Common myeloid progenitor, CD34-positive (primary cell): ENCODE measurements at places on chromosomes 11 and 22.

DNA sequence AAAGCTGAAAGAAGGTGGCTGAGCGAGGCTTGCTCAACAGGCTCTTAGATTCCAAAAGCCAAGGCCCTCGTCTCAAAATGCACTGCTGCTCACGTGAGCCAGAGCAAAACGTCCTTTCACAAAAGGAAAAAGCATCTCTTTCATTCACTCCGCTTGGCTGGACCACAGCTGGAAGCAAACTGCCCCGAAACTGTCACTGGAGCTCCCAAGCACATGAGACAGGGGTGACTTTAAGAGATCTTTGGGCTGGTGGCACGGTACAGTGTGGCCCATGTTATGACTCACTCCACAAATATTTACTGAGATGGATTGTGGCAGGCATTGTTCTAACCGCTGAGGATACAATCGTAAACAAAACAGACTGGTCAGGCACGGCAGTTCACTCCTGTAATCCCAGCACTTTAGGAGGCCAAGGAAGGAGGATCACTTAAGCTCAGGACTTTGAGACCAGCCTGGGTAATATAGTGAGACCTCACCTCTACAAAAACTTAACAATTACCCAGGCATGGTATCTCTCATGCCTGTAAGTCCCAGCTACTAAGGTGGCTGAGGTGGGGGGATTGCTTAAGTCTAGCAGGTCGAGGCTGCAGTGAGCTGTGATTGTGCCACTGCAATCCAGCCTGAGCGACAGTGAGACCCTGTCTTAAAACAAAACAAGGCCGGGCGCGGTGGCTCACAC is 3.6 kb downstream of the PLA2G6 start:
- no peaks in the 10 kb centered on the region for H3K27me3 ChIP-seq
- peaks cover 78% of the 10 kb centered on the region for H3K4me1 ChIP-seq
- H3K36me3 ChIP-seq = no peaks in the 10 kb centered on the region
- no peak overlapping the region for H3K4me3 ChIP-seq
- H3K27ac ChIP-seq = no peak overlapping the region

DNA sequence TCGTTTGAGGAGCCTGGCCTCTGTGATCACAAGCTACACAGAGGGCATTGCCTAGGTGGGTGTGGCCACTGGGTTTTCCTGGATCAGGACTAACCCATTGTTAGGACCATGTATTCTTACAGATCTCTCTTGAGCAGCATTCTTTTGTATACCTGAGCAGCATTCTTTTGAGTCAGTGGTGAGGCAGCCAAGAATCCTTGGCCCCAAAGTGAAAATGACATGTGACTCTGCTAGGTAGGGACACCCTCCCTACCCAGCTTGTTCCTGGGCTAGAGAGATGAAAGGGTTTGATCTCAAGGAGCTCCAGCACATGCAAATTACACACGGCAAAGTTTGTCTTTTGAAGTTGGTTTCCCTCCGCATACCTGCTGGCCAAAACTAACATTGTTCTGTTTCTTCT is 55.0 kb upstream of the HORMAD2 start:
- no peaks in the 10 kb centered on the region for H3K4me1 ChIP-seq
- peaks cover 80% of the 10 kb centered on the region for H3K36me3 ChIP-seq
- H3K4me3 ChIP-seq = no peak overlapping the region
- no peak overlapping the region for H3K27ac ChIP-seq

- DNase-seq = no peak
- no peak overlapping the region for H3K4me3 ChIP-seq
- H3K4me1 ChIP-seq = peaks cover 13% of the 10 kb centered on the region
Measured at GRCh38 chr11:61778920-61779650, 13.3 kb downstream of the TMEM258 start.

DNA sequence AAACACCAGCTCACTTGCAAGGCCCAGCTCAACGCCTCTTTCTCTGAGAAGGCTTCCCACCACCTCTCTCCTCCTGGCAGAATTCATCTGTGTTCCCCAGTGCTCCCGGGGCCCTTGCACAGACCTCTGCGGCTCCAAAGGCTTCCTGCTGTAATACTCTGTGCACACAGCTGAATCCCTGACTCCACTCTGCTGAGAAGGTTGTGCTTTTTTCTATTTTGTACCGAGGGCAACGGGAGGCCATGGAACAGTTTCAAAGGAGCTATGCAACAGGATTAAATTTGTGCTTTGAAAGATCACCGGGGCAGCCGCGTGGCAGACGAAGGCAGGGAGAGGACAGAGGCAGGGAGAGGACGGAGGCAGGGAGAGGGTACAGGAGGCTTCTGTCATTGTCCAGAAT is 49.2 kb upstream of the SYT7 start:
- peaks cover 2% of the 10 kb centered on the region for H3K27me3 ChIP-seq
- H3K36me3 ChIP-seq = no peaks in the 10 kb centered on the region
- no peaks in the 10 kb centered on the region for H3K4me1 ChIP-seq
- DNase-seq = no peak
- H3K27ac ChIP-seq = no peak overlapping the region

- no peak overlapping the region for H3K4me3 ChIP-seq
- H3K27me3 ChIP-seq = no peaks in the 10 kb centered on the region
Measured at GRCh38 chr22:22761606-22761962, 117.2 kb downstream of the GGTLC2 start.

DNA sequence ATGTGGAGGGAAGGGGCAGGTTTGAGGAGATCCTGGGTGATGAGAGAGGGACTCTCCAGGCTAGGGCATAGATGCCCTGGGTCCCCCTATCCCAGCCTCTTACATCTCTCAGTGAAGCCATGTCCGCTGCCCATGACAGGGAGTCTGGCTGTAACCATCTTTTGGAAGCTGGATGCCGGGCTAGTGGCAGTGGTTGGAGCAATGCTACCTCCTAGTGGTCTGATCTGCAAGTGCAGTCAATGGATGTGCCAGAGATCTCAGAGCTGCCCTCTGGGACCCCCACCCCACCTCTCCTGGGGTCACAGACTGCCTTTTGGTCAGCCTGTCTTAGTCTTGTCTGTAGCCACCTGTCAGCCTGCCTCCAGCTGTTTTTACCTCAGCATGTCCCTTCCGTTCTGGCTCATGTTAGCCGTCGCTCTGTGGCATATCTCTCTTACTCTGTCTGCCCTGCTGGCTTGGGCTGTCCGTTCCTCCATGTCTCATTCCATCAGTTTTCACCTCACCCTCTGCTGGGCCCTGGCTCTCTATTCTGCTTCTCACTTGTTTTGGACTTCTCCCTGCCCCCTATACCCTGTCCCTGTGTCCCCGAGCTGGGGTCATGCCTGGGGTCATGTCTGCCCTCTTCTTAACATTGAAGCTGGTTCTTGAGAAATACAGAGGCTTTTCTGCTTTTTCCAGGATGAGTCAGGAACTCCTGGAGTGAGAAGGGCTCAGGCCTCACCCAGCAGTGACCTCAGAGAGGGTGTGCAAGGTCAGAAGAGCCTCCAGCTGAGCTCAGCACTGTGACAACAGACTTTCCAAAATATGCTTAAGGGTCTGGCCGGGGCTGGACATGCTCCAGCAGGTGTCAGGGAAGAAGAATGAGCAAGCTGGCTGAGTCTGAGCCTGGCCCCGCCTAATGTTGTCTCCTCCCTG is 52.0 kb upstream of the THY1 start:
- H3K4me1 ChIP-seq = no peaks in the 10 kb centered on the region
- no peaks in the 10 kb centered on the region for H3K36me3 ChIP-seq
- no peak overlapping the region for H3K4me3 ChIP-seq
- H3K27me3 ChIP-seq = peaks cover 6% of the 10 kb centered on the region
- peak; percentile 82 for DNase-seq

- no peaks in the 10 kb centered on the region for H3K4me1 ChIP-seq
- no peak overlapping the region for H3K27ac ChIP-seq
- H3K36me3 ChIP-seq = no peaks in the 10 kb centered on the region
- H3K4me3 ChIP-seq = no peak overlapping the region
- H3K27me3 ChIP-seq = no peaks in the 10 kb centered on the region
Measured at GRCh38 chr11:104134745-104135144, 29.2 kb downstream of the PDGFD start.
